ENCODE measurements at places on chromosomes 6 and 20.

DNA sequence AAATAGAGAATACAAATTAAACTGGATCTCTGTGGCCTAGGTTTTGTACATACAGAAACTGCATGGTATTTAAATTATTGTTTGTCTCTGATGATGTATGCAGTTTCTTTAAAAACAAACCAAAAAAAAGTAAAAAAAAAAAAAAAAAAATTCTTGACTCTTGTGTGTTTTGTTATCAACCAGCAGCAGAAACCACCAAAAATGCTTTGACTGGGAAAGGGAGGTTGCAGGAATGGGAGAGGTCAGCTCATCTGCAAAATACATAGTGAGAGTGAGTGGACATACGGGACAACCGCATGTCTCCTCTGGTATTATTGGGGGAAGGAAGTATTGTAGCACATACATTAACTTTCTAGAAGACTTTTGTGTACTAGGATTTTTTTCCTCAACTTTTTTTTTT is 38.0 kb downstream of the TBC1D7 start:
- no peak for DNase-seq

- DNase-seq = no peak
Observed at GRCh38 chr6:135759831-135760230, 91.7 kb upstream of the PDE7B start.

GRCh38 chr6:118523216-118523615 is 24.9 kb upstream of the PLN start:
- DNase-seq = no peak

- DNase-seq = no peak
Observed at GRCh38 chr6:130993292-130993765, 69.7 kb downstream of the EPB41L2 start.

DNA sequence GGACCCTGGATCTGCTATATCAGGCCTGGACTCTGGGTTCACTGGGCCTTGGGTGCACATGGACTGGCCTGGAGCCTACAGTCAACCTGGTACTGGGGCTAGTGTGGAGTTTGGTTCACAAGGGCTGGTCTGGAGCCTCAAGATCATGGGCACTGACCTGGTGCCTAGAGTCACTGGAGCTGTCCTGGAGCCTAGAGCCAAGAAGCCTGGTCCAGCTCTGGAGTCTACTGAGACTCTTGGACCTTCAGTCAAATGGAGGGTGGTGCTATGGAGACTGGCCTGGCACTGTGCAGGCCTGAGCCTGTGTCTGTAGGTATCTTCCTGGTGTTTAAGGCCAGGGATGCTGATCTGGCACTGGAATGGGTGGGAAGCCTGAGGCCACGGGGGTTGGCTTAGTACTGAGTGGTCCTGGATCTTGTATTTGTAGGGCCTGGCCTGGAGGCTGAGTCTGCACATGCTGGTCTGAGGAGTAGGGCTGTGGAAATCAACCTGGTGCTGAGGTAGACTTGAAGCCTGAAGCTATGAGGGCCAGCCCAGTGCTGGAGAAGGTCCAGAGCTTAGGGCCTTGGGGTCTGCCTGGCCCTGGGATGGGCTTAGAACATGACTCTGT is 16.5 kb upstream of the WFDC9 start:
- no peak for DNase-seq

DNA sequence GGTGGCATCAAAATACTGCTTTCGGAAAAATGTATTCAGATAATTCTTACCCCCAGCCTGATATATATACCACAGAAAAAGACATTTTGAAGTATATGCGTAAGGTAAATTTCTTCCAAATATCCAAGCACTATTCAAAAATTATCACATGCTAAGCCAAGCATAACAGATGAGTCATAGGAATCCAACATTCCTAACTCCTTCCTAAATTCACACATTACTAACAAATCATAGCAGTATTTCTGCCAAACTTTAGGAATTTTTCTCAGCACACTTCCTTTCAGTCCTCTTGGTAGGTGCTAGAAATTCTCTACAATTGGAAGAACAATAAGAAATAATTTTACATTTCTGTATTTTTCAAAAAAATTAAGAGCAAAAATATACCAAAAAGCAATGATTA is 417.5 kb downstream of the EYS start:
- DNase-seq = no peak

DNA sequence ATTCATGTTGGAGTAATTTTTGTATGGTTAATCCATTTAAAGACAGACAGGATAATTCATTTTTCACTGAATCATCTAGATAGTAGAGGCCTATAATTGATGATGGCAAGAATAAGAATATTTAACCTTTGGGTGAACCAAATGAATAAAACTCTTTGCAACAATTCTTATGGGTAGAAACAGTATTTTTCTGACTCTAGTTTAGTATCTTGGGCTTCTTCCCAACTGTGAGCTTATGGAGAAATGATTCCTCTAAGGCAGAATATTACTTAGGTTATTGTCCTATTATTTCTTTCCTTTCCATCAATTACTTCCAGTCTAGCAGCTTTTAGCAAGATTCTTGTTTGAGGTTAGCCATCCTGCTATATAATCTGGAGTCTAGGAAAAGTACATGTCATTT is 734.9 kb upstream of the FLRT3 start:
- DNase-seq = no peak

DNA sequence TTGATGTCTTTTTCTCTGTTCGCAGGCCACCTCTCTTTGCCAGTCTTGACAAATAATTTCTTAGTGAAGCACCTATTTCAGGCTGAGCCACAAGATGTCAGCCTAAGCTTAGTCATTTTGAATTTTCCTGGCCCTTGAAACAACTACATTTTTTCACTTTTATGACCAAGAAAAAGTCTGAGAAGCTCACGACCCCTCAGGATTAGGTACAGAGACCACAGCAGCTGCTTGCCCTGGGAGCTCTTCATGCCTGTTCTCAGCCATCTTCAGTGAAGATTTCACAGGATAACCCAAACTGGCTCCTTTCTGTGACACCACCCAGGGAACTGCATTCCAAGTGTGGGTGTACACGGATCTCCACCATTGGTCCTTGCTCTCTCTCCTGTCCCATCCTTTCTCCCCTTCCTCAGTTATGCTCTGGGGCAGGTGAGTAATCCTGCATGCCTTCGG is 38.4 kb upstream of the SPTLC3 start:
- no peak for DNase-seq

GRCh38 chr6:37047689-37048402 is 42.4 kb downstream of the FGD2 start:
- no peak for DNase-seq

DNA sequence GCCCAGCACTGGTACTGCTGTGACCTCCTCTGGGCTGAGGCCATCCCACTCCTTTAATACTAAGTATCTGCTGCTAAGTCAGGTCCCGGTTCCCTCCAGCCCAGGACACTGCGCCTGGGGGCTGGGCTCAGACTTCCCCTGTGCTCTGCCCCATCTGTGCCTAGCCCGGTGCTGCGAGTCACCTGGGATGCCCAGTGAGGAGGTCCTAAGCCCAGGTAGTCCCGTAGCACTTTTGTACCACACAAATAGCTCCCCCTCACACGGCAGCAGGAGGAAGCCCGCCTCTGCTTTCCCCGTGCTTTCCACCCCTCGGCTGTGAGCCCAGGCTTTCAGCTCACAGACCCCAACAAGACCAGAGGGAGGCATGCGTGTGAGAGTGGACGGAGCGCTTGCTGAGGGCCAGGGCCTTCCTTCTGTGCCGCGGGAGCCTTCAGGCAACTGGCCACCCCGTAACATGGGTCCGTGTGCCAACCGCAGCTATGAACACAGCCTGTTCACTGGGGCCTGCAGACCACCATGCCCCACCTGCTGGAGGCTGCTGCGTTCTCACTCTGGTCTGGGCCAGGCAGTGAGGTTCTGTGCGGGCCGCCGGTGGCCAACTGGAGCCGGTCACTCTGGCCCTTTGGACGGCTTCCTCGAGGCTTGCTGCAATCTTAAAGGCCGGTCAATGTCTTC is 79.9 kb upstream of the MPC1 start:
- DNase-seq = no peak

DNA sequence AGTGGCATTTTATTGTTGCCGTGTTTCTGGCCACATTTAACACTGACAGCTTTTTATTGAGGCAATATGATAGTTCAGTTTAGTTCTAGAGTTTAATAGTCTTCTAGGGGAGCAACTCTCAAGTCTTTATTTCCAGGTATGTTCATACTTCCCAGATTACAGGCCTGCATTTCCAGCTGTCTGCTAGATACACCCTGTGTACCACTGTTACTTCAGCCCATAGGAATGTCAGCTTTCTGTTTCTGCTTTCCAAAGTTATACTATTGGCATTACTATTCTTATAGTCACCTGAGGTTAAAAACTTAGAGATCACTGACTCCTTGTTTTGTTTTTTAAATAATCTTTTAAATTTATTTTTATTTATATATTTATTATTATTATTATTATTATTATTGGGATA is 7.6 kb downstream of the ZNF451 start:
- DNase-seq = peak; percentile 26

- no peak for DNase-seq
Observed at GRCh38 chr6:146295695-146296094, 247.9 kb upstream of the RAB32 start.

DNA sequence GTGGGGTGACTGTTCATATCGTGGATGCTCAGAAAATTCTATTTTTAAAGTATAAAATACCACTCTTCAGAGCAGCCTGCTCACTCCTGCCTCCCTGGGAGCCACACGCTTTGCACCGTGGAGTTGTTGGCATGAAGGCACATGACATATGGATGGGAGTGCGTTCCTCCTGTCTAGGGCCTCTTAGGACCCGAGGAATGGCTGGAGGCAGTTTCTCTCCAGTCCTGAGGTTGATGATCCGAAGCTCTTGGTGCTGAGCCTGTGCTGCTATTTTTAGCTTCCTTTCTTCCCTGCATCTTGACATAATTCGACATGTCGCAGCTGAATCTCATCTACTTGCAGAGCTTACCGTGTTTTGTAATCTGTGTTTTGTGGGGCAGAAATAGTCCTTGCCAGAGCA is 73.9 kb downstream of the PHACTR3 start:
- DNase-seq = no peak

GRCh38 chr20:17612992-17613327 is 43.1 kb downstream of the DSTN start:
- no peak for DNase-seq

DNA sequence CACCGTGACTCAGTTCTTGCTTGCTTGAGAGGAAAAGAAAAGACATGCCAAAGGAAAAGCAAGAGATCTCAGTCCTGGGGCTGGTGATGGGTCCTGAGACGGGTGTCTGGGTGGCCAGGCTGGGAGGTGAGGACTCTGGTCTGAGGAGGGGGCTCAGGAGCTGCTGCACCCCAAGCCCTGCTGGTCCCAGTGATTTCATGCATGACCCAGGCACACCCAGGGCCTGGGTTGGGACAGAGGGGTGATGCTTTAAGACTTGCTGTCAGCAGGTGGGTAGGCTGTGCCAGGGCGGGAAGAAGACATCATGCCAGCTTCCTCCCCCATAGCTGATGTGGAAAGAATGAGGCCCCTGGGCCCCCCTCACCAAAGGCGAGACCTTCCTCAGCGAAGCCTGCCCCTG is 65.1 kb upstream of the PMEPA1 start:
- DNase-seq = no peak

GRCh38 chr6:163284151-163284550 is 130.4 kb upstream of the QKI start:
- no peak for DNase-seq

GRCh38 chr20:1396702-1397101 is 3.8 kb upstream of the FKBP1A start:
- no peak for DNase-seq

DNA sequence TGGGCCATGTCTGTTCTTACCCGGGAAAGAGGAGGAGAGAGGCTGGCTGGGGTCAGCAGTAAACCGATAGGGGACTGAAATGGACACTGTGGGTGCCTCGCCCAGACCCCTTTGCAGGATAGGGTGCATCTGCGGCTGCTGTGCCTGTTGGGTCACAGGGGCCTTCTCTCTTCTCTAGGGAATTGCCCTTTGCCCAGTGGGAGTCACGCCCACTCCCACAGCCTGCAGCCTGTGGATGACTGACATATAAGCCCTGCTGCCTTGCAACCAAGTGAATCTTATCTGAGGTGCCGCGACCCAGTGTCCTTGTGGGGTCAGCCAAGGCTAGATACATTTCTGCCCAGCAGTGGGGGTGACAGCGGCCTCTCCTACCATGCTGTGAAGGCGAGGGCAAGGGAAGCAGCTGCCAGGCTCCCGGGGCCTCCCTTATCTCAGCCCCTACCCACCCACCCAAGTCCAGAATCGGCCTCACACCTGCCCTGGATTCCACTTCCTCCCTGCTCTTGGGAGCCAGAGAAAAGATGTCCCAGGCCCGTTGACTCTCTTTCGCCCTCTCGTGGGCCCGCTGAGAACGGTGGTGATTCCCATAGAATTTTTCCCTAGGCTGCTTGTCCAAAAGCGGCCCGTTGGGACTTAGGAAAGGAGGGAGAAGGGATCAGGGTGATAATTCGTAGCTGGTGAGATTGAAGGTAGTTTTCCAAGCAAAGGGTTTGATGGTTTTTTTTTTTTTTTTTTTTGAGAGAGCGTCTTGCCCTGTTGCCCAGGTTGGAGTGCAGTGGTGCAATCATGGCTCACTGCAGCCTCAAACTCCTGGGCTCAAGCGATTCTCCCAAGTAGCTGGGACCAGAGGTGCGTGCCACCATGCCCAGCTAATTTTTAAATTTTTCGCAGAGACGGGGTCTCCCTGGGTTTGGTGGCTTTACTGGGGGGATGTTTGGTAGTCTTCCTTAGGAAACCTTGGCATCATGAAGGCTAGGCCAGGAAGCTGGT is 76.4 kb upstream of the RNF24 start:
- DNase-seq = peak; percentile 43

DNA sequence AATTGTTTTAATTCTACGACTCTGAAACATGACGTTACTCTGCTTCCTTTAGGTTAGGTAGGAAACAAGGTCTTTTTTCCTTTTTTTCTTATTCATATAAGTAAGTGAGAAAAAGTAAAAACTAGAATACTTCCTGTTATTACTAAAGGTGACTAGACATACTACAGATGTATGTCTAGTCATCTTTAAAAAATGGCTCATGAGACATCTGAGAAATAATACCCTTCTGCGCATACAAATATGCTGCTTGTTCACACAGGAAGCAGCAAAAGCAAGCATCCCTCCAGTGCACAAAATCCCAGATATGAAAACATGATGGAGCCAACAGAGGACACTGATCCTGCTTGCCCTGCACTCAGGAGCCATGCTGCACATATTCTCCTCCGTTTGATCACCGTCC is 699.1 kb downstream of the EPM2A start:
- DNase-seq = no peak

DNA sequence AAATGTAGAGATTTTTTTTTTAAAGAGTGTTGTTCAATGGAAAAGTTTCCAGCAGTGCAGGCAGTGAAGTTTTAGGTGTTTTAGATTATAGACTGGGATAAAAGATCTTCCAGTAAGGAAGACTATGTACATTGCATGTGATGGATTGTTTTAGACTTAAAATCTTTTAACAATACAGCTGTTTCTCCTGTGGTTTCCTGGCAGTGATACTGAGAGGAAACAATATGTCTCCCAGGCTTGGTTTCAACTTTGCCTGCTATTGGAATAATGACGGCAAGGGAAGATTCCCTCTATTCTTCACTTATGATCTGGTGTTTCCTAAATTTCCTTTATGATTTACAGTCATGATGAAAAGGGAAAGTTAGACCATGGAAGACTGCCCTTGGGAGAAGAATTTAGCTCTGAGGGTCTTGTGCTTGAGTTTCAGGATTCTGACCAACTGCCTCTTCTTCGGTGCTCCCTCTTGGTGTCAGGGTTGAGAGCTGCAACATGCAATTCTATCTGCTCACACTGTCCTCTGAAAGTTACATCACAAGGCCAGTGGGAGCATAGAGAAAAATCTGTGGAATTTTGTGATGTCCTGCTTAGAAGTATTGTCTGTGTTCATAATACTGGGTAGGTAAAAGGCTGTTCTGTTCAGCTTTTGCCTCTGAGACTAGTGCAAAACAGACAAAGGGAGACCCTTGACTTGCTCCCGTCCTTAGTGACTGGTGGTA is 262.8 kb upstream of the MAN1A1 start:
- DNase-seq = no peak

All from HFFc6 (cell line).